ENCODE measurements at places on chromosomes 5 and 9.

- no peak for DNase-seq
Observed at GRCh38 chr5:69288688-69289087, 43.9 kb downstream of the CCDC125 start.

GRCh38 chr9:76412638-76413037, 18.4 kb upstream of the RFK start:
- no peak for DNase-seq

- no peak for DNase-seq
Observed at GRCh38 chr9:4850603-4851310, 58.0 kb downstream of the RCL1 start.

- DNase-seq = no peak
Observed at GRCh38 chr9:13615660-13616490, 336.4 kb upstream of the MPDZ start.

- DNase-seq = no peak
Observed at GRCh38 chr5:107184871-107185270, 485.9 kb downstream of the EFNA5 start.

- no peak for DNase-seq
Observed at GRCh38 chr9:99868845-99869244, 37.6 kb upstream of the STX17 start.

DNA sequence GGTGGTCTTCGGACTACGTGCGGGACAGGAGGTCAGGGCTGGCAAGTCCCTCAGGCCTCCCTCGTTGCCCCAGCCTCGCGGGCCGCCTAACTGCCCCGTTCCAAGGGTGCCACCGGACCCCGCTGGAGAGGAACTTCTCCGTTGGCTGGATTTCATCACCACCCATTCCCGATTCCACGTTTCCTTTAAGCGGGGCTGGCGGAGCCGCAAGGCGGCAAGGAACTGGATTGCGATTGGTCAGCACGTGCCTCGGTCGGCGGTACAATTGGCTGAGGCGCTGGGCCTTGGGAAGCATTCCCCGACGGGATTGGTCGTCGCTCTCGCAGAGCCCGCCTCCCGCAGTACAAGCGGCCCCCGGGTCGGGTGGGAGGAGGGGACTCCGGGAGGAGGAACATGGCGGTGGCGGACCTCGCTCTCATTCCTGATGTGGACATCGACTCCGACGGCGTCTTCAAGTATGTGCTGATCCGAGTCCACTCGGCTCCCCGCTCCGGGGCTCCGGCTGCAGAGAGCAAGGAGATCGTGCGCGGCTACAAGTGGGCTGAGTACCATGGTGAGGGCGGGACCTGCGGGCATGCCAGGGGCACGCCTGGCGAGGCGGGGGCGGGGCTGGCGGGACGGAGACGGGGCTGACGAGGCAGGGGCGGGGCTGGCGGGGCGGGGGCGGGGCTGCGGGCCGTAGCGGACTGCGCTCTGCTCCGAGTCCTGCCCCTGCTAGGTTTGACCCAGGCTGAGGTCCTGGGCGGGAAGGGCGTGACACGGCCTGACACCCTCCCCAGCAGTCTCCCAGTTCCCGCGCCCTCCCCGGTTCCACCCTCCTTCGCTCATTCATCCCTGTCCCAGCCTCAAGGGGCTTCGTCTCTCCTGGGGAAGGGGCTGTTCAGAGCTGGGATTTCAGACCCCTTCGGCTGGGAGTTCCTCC, at the start of gene PHPT1:
Gene PHPT1 (plus strand): TSS at position 372 of the 922 bp plus-strand sequence. CDS start 22 bp downstream, at position 394.
- DNase-seq = peak; percentile 99

DNA sequence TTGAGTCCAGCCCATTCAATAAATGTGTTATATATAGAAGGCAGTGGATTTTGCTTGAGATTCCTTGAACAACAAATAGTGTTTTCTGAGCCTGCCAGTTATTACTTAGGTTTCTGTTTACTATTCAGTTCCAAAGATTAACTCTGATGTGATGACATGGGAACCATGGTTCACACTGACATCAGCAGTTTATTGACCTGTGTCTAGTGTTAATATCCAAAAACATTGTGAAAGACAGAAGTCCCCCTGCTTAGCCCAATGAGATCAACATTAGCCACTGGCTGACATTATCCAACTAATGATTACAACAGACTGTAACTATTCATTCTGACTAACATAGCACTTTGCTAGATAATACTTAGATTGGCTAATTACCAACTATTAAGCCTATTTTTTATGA, 14.9 kb downstream of the APBA1 start:
- no peak for DNase-seq

DNA sequence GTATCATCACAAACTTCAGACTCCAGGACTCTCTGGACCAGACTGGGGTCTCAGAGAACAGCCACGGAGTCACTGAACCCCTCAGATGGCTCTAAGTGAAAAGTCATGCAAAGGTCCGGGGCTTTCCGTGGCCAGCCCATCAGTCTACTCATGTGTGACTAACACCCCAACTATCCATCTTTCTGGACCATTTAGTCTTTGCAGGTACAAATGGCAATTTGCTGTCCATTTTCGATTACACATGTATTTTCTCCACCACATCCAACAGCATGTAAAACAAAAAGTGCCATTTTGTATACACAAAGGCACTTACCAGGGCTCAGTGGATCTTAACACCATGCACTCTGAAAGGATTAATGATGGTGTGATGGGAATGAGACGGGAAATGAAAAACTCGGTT, 387.7 kb downstream of the BNC2 start:
- no peak for DNase-seq

- DNase-seq = no peak
Observed at GRCh38 chr9:72390907-72391306, 25.9 kb upstream of the ZFAND5 start.

- DNase-seq = no peak
Observed at GRCh38 chr9:113996531-113997001, 81.5 kb downstream of the AMBP start.

- DNase-seq = no peak
Observed at GRCh38 chr9:83000765-83001164, 62.2 kb downstream of the RASEF start.

GRCh38 chr9:20981486-20981885, 50.0 kb downstream of the HACD4 start:
- no peak for DNase-seq

- DNase-seq = no peak
Observed at GRCh38 chr5:142743592-142744441, 26.4 kb upstream of the ARHGAP26 start.

DNA sequence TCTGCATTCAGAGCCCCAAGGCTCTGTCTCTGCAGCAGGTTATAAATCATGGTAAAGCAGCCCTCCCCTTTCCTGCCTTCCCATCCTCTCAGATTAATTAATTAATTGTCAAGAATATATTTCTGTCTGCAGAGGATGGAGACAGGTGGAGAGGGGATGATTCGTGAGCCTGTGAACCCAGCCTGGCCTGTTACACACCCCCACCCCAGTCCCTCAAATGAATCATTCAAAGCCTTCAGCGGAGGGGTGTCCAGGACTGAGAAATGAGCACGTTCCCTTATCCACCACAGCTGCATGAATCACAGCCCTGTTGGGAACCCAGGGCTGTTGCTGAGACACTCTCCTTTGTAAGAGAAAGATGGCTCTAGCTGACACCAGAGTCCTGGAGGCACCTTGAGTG, 56.0 kb downstream of the NIPAL4 start:
- no peak for DNase-seq

GRCh38 chr9:7103771-7104170, 346.0 kb downstream of the KDM4C start:
- no peak for DNase-seq

GRCh38 chr9:96482476-96482875, 32.5 kb downstream of the HABP4 start:
- no peak for DNase-seq

DNA sequence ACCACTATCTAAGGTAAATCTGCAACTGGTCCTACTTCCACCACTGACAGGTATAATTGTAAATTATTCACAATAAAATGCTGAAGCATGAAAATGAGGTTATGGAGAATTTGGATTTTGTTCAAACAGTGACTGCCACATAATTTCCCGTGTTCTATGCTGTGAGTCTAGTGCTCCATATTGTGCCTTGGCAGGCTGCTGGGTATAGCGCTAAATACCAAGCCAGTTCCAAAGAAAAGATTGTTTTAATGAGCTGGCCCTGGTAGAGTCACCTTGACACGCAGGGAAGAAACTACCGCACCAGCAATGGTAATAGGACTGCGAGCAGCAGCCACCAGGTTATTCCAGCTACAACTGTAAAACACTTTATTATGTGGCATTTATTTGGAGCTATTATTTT, 30.4 kb downstream of the PSMB7 start:
- DNase-seq = no peak

DNA sequence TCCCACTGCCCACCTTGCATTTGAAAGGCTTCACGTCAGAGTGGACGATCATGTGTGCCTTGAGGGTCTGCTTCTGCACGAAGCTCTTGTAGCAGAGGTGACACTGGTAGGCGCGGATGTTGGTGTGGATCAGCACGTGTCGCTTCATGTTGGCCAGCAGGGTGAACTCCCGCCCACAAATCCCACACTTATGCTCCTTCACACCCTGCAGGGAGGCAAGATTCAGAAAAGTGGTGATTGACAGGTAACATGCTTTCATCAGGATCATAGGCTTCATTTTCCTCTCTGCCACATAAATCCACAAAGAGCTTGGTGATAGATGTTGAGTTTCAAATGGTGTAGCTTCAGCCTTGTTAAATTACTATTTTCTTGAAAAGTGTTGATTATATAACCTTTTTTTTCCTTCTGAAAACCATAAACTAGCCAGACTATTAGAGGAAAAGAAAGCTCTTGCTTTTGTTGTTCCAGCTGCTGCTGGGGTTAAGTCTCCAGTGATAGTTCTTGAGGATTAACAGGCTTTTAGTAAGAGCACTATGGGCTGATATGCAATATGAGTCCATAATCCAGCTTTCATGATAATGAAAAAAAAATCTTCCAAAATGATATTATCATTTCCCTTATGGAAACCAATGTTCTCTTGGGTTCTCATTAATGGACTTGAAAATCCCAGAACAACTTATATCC, 50.7 kb downstream of the ZNF366 start:
- no peak for DNase-seq

All from left ventricle myocardium superior (tissue), 1 donor.